AML-193 (cell line): ENCODE measurements at places on chromosomes 7 and 10.

- DNase-seq, result no peak
Observed at GRCh38 chr7:121084256-121084655, 95.7 kb downstream of the CPED1 start.

GRCh38 chr10:77648472-77648871 lies 10.9 kb upstream of the KCNMA1 start:
- no peak for DNase-seq

DNA sequence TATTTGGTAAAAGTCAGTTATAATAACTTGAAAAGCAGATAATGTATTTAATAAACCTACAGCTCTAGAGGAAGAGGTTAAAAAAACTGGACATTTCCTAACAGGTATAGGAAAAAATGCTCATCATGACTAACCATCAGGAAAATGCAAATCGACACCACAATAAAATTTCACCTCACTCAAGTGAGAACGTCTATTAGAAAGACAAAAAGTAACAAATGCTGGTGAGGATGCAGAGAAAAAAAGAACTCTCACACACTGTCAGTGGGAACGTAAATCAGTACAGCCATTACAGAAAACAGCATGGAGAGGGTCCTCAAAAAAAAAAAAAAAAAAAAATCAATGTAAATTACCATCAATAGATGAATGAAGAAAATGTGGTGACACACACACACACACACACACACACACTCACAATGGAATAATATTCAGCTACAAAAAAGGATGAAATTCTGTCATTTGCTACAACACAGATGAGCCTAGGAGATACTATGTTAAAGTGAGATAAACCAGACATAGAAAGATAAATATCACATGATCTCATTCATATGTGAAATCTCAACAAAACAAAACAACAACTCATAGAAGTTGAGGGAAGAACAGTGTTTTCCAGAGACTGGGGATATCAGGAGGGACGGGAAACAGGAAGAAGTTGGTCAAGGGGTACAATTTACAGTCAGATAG lies 20.1 kb downstream of the EPC1 start:
- DNase-seq, result no peak

DNA sequence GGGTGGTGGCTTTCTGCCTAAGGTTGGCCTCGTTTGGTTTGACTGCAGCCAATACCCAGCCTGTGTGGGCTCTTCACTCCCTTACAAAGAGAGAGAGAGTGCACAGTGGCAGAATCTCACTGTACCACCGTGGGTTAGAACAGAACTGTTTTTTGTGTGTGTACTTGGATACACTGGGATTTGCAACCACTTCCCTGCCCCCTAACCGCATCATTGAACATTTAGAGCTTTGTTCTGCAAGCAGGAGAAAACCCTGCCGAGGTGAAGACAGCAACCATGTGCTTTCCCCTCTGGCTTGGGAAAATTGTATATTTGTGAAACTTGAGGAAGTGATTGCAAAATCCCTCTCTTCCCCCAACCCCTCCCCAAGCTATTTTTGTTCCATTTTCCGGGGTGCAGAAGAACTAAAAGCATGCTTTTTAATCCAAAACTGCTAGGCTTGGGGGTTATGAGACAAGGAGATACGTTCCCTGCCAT lies 201.2 kb downstream of the TCF7L2 start:
- peak; percentile 54 for DNase-seq

DNA sequence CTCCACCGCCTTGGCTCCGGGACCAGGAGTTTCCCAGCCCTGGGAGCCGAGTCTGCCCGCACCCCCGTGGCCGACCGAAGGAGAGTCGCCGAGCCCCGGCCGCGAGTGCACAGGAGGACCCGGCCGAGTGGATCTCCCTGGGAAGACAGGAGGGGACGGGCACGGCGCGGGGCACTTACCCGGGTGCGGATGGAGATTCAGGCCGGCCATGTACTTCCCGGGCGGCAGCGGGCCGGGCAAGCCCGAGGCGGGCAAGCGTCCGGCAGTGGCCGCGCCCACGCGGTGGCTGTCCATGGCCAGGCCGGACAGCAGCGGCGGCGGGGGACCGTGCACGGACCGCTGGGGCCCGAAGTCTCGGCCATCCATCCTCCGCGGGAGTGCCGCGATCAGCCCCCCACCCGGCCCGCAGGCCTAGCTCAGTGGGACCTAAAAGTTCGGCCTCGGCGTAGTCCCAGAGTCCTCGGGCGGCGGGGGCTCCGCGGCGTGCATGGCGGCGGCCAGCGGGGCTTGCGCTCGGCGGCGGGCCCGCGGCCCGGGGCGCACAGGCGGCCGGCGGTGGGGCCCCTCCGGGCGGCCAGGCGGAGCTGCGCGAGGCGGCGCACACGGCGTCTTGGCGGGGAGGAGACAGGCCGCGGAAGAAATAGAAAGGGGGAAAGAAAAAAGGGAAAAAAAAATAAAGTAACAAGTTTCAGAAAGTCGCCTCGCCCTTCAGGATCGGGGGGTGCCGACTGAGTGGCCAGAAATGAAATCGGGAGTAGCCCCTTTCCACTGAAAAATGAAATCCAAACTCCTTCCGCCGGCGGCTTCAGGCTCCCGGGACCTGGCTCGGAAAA lies 2.5 kb downstream of the TNRC18 start:
- DNase-seq, result no peak

GRCh38 chr7:122155566-122155965 lies 11.5 kb upstream of the AASS start:
- no peak for DNase-seq

DNA sequence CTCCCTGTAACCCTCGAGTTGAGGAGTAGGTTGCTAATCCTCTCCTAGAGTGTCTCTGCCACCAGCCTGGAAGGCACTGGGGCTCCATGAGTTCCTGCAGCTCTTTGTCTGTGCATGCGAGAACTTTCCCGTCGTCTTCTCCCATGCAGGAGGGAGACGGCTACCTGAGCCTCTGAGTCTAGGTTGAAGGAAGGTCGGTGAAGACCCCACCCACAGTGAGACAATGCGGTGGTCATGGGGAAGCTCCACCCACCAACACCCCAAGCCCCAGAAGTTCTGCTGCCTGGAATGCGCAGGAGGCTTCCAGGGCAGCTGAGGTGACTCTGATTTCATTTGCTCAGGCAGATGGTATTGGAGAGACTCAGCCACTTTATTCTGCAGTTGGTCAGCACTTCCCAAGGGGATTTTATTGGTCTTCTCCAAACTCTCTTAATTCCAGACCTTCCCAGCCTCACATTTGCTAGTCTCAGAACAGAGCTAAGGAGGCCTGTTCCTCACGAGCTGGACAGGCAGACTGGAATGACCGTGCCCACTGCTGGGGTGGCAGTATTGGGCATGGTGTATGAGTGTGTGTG lies 36.5 kb downstream of the PTPRE start:
- no peak for DNase-seq

GRCh38 chr7:148121401-148121800 lies 469.2 kb upstream of the C7orf33 start:
- DNase-seq, result no peak

DNA sequence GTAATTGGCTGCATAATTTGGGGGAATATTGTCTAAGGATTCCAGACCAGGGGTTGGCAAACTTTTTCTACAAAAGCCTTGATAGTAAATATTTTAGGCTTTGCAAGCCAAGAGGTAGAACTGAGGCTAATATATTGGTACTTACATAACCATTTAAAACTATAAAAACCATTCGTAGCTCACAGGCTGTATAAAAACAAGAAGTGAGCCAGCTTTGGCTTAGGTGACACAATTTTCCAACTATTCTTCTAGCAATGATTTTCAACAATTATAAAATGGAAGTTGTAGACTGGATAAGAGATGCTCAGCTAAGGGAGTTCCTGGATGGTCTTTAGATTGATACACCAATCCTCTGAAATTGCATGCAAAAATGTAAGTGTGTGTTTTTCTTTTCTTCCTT lies 1.4 kb downstream of the GPR141 start:
- DNase-seq, result no peak

DNA sequence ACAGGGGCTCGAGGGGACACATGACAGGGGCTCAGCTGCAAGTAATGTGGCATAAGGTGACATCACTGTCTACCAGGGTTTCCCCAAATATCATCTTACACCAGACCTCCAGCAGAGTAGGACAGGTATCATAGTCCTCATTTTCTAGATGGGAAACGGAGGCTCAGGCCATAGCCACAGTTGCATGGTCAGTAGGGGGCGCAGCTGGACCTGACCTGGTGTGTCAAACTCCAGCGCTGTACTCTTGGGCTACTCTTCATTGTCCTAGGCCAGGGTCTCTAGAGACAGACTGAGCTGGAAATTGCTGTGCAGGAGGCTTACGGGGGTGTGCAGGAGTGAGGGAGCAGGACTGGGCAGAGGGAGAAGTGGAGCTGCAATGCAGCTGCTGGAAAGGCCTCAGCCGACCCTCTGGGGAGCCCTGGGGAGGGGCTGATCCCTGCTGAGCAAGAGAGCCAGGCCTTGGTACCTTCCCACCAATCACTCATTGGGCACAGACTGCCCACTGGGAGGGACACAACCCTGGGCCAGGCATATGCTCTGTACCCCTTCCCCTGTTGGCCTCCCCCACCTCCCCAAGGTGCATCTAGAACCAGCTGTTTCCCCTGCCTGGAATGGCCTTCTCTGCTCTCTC lies 89.9 kb downstream of the CDH23 start:
- DNase-seq, result peak; percentile 35

GRCh38 chr10:127976701-127977356 lies 69.9 kb downstream of the PTPRE start:
- DNase-seq, result no peak

DNA sequence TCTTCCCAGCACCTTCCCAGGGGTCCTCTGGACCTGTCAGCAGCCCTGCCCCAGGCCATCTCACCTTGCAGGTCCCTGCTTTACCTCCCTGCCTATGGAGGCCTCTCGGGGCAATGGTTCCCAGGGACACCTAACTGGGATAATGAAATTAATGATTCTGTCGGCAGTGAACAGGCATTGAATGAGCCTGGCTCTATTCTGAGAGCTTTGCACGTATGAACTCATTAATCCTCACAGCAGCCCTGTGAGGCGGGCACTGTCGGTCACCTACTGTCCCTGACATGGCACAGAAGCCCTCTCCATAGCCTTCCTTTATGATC lies 22.9 kb downstream of the ADCYAP1R1 start:
- DNase-seq, result no peak

DNA sequence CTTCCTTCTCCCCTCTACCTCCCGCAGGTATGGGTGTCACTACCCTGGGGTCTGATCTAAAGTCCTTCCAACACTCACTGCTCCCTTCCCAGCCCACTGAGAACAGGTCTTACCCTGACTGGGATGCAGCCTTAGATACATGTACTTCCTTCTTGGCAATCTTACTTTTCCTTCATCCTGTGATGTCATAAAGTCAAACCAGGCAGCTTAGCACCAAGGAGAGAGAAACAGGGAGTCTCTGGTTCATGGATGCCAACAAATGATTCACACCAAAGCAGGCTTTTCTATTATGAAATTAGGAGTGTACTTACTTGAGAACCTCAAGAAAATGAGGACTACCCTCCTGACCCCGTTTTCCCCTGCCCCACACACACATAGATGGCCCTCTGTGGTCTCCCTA lies 111.0 kb upstream of the KMT2E start:
- DNase-seq, result no peak

DNA sequence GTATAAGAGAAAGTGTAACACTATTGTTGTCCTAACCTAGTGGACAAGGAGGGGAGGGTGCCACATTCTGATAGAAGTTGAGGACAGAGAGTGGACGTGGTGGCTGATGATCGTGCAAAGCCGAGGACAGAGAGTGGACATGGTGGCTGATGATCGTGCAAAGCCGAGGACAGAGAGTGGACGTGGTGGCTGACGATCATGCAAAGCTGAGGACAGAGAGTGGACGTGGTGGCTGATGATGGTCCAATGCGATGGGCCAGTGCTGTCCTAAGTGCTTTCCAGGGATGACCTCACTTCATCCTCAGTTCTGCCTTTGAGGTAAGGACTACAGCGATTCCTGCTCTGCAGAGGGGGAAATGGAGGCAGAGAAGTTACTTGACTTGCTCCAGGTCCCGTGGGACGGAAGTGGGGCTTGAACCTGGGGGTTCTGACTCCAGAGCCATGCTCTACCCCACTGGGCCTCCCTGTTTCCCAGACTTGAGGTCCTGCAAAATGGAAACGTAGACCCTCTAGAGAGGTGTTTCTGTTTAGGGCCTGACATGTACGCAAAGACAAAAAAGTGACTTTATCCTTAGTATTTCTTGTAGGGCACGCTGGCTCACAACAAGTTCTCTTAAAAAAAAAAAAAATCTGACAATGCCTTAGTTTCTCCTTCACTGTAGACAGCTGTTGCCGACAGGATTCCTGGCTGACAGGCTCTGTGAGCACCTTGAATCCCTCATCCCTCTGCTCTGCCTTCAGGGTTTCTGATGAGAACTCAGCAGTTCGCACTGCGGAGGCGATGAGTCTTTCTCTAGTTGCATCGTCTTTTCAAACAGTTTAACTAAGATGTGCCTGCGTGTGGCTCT lies 20.3 kb upstream of the NCAPG2 start:
- no peak for DNase-seq

DNA sequence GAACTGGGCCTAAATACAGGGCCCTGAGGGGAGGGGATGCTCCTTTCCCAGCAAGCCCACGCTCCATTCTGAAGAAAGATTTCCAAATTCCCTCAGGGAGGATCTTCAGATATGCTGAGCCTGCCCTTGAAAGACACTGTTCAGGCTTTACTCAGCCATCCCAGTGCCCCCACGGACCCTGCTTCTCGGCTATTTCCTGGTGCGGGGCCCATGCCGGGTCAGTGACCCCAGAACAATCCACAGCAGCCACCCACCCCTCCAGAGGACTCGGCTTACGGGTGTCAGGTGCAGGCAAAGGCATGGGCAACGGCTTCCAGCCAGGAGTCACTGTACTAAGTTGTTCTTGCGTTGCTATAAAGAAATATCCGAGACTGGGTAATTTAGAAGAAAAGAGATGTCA lies 137.1 kb downstream of the OAT start:
- DNase-seq, result no peak

DNA sequence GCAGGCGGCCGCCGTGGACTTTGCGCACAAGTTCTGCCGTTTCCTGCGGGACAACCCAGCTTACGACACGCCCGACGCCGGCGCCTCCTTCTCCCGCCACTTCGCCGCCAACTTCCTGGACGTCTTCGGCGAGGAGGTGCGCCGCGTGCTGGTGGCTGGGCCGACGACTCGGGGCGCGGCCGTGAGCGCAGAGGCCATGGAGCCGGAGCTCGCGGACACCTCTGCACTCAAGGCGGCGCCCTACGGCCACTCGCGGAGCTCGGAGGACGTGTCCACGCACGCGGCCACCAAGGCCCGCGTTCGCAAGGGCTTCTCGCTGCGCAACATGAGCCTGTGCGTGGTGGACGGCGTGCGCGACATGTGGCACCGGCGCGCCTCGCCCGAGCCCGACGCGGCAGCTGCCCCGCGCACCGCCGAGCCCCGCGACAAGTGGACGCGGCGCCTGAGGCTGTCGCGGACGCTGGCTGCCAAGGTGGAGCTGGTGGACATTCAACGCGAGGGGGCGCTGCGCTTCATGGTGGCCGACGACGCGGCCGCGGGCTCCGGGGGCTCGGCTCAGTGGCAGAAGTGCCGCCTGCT lies 14.1 kb downstream of the SH2B2 start:
- DNase-seq, result no peak

GRCh38 chr7:8637322-8637721 lies 203.9 kb downstream of the NXPH1 start:
- DNase-seq, result no peak

GRCh38 chr7:4774007-4774406 lies 1.4 kb upstream of the AP5Z1 start:
- no peak for DNase-seq

- peak; percentile 21 for DNase-seq
Observed at GRCh38 chr7:150322833-150323681, at the start of the genes ACTR3C and LRRC61. TSS of gene ACTR3C (minus strand) at chr7:150323545. CDS start at chr7:150295296, 28,249 bp downstream. TSS of gene LRRC61 (plus strand) at chr7:150323355. CDS start at chr7:150336862, 13,507 bp downstream.

GRCh38 chr7:155681663-155682062 lies 37.2 kb downstream of the RBM33 start:
- DNase-seq, result no peak
